Left colon (tissue), 2 donors: ENCODE measurements at places on chromosomes 5 and 9. TPM values are rescaled to one million over a fixed set of nuclear protein-coding genes. Genes with fewer than 3 reads are reported as not detected.

DNA sequence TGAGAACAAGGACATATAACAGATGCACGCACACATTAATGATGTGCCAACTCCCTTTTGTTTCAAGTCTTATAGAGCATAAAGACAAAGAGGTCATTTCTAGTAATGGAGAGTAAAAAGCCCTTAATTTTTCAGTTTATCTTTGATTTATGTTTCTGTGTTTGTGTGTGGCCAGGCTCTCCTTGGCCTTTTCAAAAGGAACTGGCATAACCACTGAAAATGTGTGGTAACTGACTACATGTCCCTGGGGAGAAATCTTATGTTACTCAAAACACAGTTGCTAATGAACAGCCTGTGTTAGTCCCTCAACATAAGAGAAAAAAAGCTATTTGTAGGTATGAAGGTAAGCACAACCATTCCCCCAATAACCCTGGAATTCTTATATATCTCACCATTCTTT, 47.6 kb upstream of the SHOC1 start:
- DNase-seq, result no peak

- no peak for DNase-seq
These were observed 58.9 kb downstream of the AUH start for GRCh38 chr9:91302831-91303230.

Gene HAVCR2
- total RNA-seq, result 1.3 TPM

Gene QRFP
- not detected for total RNA-seq

DNA sequence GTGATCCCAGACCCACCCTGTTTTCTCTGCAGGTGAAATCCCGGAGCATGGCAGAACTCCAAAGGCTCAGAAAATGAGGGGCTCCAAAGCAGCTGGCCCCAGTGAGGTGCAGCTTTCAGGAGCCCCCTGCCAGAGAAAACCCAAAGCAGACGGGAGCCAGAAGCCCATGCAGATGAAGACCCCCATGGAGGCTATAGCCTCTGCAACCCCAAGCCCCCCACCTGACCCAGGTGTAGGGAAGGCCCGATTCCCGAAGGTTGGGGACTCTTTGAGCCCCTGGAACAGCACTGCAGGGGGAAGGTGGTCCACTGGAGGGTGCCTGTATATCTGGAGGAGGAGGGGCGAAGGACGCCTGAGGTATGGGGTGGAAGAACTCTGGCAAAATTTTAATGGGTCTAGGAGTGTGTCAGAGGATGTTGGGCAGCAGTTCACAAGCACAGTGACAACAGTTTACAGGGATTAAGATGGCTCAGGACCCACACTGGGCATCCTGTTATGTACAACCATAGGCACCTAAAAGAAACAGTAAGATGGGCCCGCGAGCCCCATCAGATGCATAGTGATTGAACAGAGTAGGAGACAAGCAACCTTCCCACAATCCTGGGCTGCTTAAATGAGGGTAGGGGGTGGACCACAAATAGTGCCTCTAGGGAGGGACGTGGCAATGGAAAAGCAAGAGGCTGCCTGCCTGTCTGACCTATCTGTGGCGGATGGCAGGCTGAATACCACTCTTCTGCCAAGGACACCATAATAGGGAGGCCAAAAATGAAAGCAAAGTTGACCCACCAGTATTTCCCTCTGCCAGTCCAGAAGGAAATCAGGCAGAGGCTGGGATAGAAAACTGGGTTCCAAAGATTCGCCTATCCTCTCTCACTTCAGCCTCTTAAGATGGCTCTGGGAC, 16.4 kb upstream of the ANXA6 start:
- no peak for DNase-seq

- DNase-seq, result no peak
These were observed 210.0 kb downstream of the HINT1 start for GRCh38 chr5:130955041-130955440.

DNA sequence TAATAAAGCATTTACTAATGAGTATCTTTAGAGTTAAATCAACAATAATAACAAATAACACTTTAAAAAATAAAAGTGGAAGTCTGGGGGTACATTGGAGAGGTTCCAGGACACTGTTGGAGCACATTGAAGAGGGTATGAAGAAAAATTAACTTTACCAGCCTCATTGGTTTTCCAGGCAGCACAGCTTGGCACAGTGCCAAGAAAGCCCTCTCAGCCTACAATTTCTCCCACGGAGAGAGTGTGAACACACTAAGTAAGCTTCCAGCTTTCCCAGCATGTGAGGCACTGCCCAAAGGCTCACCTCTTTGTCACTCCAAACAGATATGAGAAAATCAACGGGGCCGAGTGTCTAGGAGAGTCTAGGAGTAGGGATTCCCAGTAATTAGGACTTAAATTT, 1912.8 kb upstream of the NUDT12 start:
- DNase-seq, result no peak

DNA sequence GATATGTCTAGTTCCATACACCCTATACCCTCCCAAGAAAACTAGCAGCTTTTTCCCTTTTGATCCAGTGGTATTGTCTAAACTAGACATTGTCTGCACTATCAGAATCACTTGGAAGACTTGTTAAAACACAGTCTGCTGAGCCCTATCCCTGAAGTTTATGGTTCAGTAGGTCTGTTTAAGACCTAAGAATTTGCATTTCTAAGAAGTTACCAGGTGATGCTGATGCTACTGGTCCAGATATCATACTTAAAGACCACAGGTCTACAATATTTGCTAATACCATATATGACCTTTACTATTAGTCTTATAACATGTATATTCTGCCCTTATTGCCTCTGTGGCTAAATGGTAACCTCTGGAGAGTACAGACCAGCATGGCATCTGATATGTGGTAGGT, 23.3 kb downstream of the SKIC3 start:
- DNase-seq, result no peak

DNA sequence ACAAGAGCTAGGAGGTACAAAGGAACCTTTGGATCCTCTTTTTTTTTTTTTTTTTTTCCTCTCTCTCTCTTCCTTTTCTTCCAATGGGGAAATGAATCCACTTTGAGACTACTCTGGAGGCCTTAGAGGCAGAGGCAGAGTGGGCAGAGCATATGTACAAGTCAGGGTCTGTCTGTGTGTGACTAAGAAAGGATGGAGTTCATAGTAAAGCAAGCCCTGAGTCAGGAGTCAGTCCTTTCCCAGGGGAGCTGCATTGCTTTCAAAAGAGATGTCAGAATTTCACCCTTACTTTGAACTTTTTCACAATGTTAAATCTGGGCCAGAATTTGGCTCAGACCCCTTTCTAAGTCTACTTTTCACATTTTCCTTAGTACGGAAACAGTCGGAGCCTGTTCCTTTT, 792.4 kb upstream of the C9orf72 start:
- DNase-seq, result no peak

GRCh38 chr5:159642379-159642778, 273.9 kb upstream of the ADRA1B start:
- no peak for DNase-seq

DNA sequence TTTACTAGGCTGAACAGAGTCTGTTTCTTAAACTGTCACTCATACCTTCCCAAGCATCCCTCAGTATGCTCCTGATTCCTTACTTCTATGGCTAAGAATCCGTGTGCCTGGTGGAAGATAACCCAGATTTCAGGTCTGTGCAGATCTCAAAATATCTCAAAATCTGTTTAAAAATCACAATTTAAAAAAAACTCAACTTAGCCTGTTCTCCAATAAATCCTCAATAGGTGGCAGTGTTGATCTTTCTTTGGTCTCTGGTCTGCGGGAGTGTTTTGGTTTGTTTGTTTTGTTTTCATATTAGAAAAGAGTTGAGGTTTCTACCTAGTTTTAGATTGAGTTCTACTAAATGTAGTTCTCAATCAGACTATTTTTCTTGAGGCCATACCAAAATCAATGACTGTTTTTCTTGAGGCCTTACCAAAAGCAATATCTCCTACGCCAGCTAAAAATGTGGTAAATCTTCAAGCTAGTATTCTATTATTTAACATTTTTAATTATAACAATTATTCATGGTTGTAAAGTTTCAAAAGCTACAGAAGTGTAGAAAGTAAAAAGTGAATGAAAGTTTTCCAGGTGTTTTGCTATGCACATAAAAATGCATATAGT, 57.9 kb downstream of the TGFBR1 start:
- DNase-seq, result no peak

DNA sequence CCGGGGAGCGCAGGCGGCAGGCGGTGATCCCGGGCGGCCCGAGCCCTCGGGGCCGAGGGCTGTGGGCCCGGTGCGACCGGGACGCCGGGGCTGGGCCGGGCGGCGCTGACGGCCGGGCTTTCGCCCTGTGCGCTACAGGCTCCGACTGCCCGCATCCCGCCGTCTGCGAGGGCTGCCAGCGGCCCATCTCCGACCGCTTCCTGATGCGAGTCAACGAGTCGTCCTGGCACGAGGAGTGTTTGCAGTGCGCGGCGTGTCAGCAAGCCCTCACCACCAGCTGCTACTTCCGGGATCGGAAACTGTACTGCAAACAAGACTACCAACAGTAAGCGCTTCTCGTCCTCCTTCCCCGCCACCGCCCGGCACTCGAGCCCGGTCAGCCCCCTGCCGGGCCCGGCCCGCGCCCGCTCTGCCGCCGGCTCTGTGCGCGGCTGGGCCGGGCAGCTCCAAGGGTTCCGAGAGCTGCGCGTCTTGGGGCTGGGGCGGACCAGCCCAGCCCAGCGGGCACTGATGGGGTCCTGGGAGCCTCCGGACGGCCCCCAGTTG, 1.6 kb downstream of the LMX1B start:
- no peak for DNase-seq

Gene ELP1
- 12.8 TPM for total RNA-seq

DNA sequence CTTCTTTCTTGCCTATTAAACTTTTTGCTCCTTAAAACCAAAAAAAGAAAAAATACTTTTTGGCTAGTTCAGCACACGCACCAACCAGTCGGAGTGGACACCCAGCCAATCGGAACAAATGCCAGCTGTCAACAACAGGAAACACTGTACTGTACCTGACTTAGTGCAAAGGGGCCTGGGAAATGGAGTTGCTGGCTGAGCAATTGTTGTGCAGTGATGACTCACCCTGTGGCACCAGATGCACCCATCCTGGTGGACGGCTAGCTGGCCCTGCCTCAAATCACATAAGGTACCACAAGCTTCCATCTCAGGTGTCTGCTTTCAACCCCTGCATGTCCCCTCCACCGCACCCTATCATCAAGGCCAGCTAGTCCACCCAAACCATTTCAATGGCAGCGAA, 20.9 kb downstream of the FOXE1 start:
- no peak for DNase-seq

DNA sequence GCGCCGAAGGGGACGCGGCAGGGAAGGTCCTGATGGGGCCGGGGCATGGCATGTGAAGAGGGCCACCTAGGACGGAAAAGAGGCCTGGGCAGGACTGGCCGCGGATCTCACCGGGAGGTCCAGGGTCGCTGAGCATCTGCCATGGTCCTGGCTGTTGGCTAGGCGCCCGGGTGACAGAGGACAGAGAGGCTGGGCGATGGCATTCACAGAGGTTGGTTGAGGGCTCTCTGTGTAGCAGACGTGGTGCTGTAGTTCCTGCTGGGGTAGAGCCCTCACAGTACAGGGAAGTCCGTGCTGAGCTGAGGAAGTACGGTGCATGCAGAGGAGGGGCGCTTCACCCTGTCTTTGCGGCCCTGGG, 427 bp downstream of the PCYOX1L start:
- peak; percentile 56 for DNase-seq

- DNase-seq, result no peak
These were observed 67.3 kb upstream of the CDH18 start for GRCh38 chr5:20055301-20055700.

DNA sequence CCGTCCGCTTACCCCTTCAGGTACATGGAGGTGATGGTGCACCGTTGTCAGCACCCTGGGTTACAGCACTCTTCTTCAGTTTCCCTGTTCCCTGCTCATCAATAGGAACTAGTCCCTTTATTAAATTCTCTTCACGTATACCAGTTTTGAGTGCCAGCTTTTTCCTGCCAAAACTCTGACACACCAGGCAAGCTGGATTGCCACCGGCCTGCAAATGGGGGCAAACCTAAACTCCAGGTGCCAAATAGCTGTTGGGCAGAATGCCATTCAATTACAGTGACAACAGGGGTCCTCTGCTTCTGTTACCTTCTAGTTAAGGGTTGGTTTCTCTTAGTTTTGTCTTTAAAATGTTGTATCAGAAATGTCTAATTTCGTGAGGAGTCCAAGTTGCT, 400.4 kb downstream of the OSTF1 start:
- no peak for DNase-seq

Gene PCDHB6
- total RNA-seq, result 0.11 TPM

DNA sequence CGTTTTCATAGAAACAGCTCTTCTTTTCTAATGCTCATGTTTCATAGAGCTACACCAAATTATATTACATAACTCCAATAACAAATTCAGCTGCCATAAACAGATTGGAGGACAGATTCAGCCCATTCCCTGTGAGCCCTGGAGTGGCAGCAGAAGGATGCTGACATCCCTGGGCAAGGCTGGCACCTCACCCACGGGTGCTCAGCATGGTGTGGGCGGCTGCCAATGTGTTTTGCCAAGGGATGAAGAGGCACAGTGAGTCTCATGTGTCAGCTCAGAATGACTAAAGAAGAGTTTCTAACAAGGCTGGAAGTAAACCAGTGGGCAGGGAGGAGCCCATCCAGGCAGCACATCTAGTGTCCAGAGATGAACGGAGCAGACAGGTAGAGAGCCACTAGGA, 127.1 kb upstream of the ICE1 start:
- no peak for DNase-seq

DNA sequence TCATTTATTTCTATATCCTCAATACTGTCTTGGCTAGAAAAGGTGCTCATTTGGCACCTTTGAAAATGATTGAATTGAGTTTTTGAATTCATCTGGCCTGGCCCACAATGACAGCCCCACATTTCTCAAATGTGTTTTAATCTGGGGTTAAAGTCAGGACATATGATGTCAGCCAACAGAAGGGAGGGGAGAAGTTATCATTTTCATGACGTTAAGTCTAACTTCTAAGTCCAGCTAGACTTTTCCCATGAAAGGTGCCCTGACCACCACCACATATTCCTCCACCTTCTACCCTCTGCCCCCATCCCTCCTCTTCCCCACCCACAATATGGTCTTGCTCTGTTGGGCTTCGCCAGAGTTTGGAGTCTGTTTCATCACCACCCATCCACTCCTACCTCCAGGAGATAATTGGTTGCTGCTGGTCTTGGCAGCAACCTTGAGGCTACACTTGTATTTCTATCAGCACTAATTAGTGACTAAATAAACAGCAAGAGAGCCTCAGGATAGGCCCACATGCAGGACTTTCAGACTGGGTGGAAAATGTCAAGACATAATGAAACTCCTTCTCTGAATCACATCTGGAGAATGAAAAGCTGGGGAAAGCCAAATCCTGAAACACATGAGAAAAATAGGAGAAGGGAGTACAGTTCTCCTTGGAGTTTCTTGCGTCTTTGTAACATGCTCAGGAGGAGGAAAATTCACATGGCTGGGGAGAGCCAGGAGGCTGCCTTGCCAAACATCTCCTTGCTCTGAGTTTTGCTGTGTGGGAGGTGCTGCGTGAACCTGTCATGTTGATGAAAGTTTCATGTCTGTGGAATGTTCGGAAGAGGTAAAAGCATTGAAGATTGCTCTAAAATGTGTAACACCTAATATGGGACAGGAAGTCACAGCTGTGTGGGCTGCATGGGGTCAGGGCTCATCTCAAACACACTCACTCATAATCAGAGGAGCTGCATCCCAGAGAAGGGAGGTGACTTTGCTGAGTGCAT, 544.7 kb upstream of the KLF4 start:
- no peak for DNase-seq
